CD8-positive, alpha-beta memory T cell (primary cell): ENCODE measurements at places on chromosomes 7 and 10.

DNA sequence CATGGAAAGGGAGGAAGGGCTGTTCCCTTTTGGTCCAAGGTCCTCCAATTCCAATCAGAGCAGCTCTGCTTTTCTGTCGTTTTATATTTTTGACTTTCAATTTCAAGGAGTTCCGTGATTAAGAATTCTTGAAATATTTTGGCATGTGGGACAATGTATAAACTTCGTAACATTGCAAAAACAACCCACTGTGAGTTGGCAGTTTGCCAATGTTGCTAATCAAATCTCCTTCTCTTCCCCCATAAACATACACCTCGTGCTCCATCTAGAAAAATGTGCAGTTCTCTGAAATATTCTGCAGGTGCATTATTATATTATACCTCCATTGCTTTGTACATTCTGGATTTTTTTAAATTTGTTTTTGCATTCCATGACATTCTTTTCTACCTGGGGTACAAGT is 49.8 kb downstream of the POU6F2 start:
- H3K4me3 ChIP-seq = no peak overlapping the region
- no peak overlapping the region for H3K27ac ChIP-seq
- no peaks in the 10 kb centered on the region for H3K4me1 ChIP-seq
- DNase-seq = no peak

DNA sequence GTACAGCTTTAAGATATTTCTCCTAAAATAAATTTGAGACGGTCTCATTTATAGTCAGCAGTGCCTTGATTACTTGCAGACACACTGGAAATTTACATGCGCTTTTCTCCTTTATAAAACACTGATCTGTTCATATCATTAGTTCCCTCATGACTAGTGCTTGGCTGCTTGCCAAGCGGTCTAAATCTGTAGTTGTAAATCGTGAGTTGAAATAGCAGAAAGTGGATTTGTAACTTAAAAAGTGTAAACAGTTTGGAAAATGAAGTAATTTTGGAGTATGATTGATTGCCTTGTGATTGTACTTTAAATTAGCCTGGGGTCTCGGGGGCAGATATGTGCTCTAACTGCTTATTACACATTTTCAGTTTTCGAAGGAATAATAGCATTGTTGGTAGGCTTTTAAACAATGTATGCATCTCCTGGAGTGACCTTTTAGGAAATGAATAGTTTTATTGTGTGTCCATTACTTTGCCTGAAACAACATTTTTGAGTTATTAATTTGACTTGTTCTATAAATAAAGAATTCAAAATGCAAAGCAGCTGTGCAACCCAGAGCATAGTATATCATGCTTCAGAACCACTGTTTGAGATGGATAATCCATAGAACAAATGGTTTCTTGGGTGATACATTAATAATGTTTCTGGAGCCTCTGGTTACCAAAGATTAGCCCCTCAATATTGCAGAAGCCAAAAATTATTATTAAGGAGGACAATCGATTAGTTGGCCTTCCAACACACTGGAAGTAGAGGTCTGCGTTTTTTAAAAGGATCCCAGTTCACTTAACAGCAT is 73.3 kb downstream of the ARID5B start:
- no peaks in the 10 kb centered on the region for H3K4me1 ChIP-seq
- H3K27me3 ChIP-seq = no peaks in the 10 kb centered on the region
- no peak for DNase-seq
- peaks cover 3% of the 10 kb centered on the region for H3K36me3 ChIP-seq
- no peak overlapping the region for H3K27ac ChIP-seq

GRCh38 chr7:120733835-120734234 is 124.1 kb downstream of the TSPAN12 start:
- H3K27me3 ChIP-seq = no peaks in the 10 kb centered on the region
- H3K4me3 ChIP-seq = no peak overlapping the region
- H3K36me3 ChIP-seq = no peaks in the 10 kb centered on the region
- H3K4me1 ChIP-seq = no peaks in the 10 kb centered on the region
- DNase-seq = no peak

DNA sequence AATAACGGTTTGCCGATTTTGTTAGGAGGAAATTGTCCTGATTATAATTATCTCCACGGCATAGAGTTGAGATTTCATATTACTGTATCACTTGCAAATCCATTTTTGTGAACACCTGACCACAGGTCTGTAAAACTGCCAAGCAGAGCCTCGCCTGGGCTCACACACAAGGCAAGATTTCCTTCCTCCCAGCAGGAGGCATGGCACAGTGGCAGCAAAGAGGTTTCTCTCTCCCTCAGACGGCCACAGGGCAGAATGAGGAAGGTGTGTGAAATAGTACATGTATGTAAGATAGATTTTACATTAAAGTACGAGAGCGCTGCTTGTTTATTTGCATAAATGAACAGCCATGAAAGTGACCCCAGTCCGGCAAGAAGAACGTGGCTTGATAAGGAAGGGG is 130.1 kb downstream of the CELF2 start:
- H3K4me1 ChIP-seq = peaks cover 100% of the 10 kb centered on the region
- peak overlapping the region; percentile 14 for H3K27ac ChIP-seq
- no peak for DNase-seq
- peak overlapping the region; percentile 10 for H3K4me3 ChIP-seq

- H3K4me1 ChIP-seq = peaks cover 3% of the 10 kb centered on the region
- no peak overlapping the region for H3K4me3 ChIP-seq
- H3K36me3 ChIP-seq = peaks cover 1% of the 10 kb centered on the region
- DNase-seq = no peak
- no peaks in the 10 kb centered on the region for H3K27me3 ChIP-seq
- no peak overlapping the region for H3K27ac ChIP-seq
Measured at GRCh38 chr7:50409856-50410745, 40.0 kb downstream of the FIGNL1 start.

DNA sequence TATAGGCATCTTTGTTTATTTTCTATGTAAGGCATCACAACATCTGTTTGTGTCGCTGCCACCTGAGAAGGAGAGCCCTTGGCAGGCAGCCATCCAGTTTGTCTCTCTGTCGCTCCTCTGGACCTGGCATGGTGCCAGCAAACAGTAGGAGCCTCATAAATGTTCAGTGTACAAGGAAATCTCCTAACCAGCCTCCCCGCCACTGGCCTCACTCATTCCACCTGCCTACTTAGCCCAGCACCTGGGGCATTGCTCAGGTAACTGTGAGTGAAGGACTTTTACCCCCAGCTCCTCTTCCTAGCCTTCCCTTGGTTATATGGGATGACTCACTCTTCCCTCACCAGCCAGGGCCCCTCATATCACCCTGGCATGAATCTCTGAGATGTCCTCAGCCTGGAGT is 61.7 kb upstream of the NPTX2 start:
- H3K36me3 ChIP-seq = no peaks in the 10 kb centered on the region
- H3K27ac ChIP-seq = no peak overlapping the region
- no peak overlapping the region for H3K4me3 ChIP-seq

GRCh38 chr10:132559538-132559937 is 22.0 kb downstream of the INPP5A start:
- peaks cover 38% of the 10 kb centered on the region for H3K4me1 ChIP-seq
- H3K36me3 ChIP-seq = no peaks in the 10 kb centered on the region
- no peaks in the 10 kb centered on the region for H3K27me3 ChIP-seq
- H3K27ac ChIP-seq = no peak overlapping the region
- no peak overlapping the region for H3K4me3 ChIP-seq

GRCh38 chr10:62183442-62183841 is 85.2 kb downstream of the RTKN2 start:
- H3K27ac ChIP-seq = no peak overlapping the region
- peak; percentile 3 for DNase-seq
- H3K36me3 ChIP-seq = no peaks in the 10 kb centered on the region
- H3K4me1 ChIP-seq = peaks cover 72% of the 10 kb centered on the region

DNA sequence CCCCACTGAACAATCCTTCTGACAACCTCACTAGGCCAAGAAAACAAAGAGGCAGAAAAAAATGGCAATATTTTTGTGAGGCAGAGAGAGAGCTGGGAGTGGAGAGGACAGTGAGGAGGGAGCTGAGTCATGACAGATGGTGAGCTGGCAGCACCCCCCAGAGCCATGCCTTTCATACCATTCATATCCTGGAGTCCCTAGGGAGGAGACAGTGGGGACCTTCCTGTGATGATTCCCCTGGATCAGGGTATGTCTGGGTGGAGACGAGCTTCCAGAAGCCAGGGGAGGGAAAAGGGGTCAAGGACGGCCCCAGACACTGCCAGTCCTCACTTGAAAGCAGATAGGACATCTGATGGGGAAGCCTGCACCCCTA is 160.5 kb downstream of the ADAM12 start:
- H3K4me3 ChIP-seq = no peak overlapping the region
- H3K36me3 ChIP-seq = no peaks in the 10 kb centered on the region
- no peak for DNase-seq
- no peak overlapping the region for H3K27ac ChIP-seq
- H3K27me3 ChIP-seq = no peaks in the 10 kb centered on the region

DNA sequence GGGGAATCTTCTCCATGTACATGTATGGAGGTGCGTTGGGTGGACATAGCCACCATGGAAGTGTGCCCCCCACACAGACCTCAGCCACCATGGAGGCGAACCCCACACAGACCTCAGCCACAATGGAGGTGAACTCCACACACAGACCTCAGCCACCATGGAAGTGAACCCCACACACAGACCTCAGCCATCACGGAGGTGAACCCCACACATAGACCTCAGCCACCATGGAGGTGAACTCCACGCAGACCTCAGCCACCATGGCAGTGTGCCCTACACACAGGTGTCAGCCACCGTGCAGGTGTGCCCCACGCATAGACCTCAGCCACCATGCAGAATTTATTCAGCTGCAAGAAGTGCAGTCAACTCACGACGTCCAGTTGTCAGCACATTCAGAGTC is 339.7 kb downstream of the ACTR3B start:
- no peak for DNase-seq
- no peaks in the 10 kb centered on the region for H3K4me1 ChIP-seq
- H3K27me3 ChIP-seq = no peaks in the 10 kb centered on the region
- H3K4me3 ChIP-seq = no peak overlapping the region
- no peak overlapping the region for H3K27ac ChIP-seq

DNA sequence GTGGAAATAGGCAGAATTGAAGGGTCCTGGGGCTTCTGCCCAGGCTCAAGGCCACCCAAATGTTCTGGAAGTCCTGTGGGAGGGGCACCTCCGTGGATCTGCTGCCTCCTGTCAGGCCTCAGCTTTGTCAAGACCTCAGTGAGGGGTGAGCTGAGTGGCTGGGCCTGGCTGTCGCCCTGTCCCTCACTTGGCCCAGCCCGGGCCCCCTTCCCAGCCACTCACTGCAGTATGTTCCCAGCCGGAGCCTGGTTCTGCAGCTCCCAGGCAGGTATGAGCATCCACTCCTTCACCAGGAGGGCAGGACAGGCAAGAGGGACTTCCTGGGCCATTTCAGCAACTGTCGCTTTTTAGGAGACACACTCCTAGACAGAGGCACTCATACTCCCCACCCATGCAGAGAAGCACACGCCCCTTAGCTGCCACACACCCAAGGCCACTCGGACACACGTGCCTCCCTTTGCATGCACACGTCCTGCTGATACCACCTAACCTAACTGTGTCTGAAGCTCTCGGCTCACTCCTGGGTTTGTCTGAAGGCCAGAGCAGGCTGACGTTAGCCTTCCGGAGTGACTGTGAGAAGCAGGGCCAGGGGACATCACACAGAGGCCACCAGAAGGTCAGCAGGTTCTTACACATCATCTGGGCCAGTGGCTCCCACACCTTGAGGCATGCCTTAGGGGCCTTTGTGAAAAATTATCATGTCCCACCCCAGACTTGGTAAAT is 72.2 kb upstream of the COL13A1 start:
- H3K4me1 ChIP-seq = no peaks in the 10 kb centered on the region
- no peaks in the 10 kb centered on the region for H3K36me3 ChIP-seq
- no peak for DNase-seq
- no peaks in the 10 kb centered on the region for H3K27me3 ChIP-seq
- H3K4me3 ChIP-seq = no peak overlapping the region

GRCh38 chr7:33807155-33807530 is 98.2 kb upstream of the BMPER start:
- DNase-seq = no peak
- H3K36me3 ChIP-seq = no peaks in the 10 kb centered on the region
- H3K27me3 ChIP-seq = no peaks in the 10 kb centered on the region

- H3K27me3 ChIP-seq = no peaks in the 10 kb centered on the region
- no peak overlapping the region for H3K27ac ChIP-seq
- no peak for DNase-seq
- no peaks in the 10 kb centered on the region for H3K4me1 ChIP-seq
- H3K4me3 ChIP-seq = no peak overlapping the region
- no peaks in the 10 kb centered on the region for H3K36me3 ChIP-seq
Measured at GRCh38 chr7:110358028-110358427, 732.9 kb upstream of the LRRN3 start.

- H3K27me3 ChIP-seq = no peaks in the 10 kb centered on the region
- no peak for DNase-seq
- no peak overlapping the region for H3K4me3 ChIP-seq
- H3K27ac ChIP-seq = no peak overlapping the region
Measured at GRCh38 chr7:11466517-11467105, 365.4 kb downstream of the THSD7A start.
